ENCODE measurements at places on chromosomes 3 and 15.
A peak's percentile ranks its signal among the peaks of the same experiment; 100 is the strongest.

DNA sequence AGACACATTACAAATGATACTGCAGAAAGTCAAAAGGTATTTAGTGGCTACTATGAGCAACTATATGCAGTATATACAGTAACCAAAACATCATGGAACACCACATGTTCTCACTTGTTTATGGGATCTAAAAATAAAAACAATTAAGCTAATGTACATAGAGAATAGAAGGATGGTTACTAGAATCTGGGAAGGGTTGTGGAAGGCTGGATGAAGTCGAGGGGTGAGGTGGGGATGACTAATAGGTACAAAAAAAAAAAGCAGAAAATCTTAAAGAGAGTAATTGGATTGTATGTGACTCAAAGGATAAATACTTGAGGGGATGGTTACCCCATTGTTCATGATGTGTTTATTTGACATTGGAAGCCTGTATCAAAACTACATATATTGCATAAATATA lies 848.8 kb upstream of the GBE1 start:
- DNase-seq, result no peak

DNA sequence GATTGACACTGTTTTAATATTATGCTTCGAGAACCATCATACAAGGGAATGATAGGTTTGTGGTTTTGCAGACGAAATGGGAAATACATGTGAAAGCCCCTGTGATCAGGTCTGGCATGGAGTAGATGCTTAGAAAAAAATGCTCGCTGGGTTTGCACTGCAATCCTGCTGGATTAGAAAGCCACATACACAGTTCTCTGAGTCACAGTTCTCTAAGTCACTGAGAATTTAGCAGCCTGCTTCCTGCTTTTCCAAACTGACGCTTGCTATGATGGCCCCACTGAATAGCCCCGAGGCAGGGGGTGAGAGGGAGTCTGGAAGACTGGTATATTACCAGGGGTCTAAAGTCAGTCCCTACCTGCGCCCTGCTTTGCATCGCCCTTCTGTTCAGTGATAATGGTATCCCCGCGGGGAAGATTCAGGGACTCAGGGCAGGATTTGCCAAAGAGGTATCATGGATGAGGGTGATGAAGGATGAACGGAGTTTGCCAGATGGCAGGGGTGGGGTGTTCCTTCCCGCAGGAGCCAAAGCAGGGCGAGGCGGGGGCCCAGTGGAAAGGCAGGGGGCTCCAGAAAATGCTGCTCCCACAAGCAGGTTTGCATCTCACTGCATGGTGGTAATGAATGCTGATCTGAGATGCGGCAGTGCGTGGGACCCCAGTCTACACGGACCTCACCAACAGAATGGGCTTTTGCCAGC lies 82.3 kb downstream of the IQSEC1 start:
- DNase-seq, result no peak

DNA sequence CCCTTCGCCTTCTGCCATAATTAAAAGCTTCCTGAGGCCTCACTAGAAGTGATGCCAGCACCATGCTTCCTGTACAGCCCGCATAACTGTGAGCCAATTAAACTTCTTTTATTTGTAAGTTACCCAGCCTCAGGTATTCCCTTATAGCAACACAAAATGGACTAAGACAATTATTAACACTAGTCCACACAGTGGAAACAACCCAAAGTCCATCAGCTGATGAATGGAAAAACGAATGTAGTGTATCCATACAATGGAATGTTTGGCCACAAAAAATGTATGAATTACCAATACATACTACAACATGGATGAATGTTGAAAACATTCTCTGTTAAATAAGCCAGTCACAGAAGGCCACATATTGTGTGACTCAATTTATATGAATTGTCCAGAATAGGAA lies 22.5 kb upstream of the CTXND1 start:
- DNase-seq, result no peak

GRCh38 chr3:4772171-4772804 lies 206.9 kb upstream of the BHLHE40 start:
- no peak for DNase-seq

- no peak for DNase-seq
Observed at GRCh38 chr15:90344662-90345061, 7.4 kb upstream of the ZNF774 start.

DNA sequence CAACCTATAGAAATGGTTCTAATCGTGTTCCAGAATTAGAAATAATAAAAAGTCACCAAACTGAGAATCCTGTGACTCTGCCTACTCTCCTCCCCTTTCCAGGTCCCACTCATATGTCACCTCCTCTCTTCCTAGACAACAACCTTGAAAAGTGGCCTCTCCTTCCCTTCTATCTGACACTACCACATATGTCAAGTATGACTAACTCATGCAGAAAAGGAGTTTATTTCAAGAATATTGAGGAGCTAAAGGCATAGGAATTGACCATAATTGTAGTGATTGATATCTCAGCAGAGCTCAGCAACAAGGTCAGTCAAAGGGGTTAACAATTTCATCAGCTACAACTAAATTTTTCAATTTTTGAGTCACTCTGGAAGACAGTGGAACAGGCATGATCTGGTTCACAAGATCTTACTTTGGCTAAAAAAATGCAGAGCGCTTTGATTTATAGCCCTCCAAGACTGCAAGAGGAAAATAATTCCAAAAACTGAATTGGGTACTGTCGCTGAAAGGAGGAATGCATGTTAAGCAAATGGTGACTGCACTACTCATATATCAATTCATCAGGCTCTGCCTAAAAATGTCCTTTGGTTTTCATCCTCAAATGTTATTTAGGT lies 160.6 kb upstream of the ARHGEF26 start:
- no peak for DNase-seq

GRCh38 chr15:41849204-41849603 lies 10.6 kb downstream of the PLA2G4B start:
- no peak for DNase-seq

DNA sequence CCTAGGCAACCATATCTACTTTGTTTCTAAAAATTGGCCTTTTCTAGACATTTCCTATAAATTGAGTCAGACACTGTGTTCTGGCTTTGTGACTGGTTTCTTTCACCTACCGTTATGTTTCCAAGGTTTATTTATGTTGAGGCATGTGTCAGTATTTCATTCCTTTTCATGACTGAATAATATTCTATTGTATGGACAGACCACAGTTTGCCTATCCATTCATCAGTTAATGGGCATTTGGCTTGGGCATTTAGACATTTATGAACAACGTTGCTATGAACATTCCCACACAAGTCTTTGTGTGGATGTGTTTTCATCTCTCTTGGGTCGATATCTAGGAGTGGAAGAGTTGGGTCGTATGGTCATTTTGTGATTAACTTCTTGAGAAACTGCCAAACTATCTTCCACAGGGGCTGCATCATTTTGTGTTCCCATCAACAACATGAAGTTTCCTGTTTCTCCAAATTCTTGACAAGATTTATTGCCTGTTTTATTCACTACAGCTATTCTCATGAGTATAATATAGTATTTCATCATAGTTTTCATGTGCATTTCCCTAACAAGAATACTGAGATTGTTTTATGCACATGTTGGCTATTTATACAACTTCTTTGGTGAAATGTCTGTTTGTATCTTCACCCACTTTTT lies 3.5 kb upstream of the EFCC1 start:
- no peak for DNase-seq

DNA sequence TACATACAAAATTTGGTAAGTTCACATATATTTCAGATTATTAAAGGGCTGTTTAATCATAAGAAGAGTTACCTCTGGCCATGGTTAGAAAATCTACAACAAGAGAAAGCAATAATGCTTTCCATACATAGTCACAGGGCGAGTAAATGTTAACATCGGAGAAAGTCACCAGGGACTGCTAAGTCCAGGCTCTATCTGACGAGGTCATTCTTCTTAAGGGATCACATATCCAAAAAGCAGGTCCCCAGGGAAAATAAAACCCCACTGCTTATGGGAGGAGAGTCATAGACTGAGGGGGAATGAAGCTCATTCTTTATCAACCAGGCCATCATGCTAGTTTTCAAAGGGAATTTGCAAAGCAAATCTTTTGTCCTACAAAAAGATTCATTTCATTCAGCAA lies 3.1 kb downstream of the PCYT1A start:
- DNase-seq, result no peak

GRCh38 chr15:91553196-91553854 lies 300.2 kb upstream of the SLCO3A1 start:
- peak; percentile 74 for DNase-seq

DNA sequence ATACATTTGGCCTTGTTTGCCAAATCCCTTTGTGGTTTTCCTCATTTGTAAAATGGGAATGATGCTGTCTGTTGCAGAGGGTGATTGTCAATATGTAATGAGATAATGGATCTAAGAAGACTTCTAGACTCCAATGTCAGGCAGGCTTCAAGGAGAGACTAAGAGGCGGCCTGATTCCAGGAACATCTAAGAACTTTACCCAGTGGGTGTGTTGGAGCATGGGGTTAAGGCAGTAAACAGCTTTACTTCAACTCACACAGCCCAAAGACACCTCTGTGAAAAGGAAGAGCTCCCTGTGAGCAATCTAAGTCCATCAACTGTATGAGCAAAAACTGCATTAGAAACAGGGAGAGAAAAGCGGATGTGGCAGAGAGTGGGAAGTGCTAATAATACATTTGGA lies 560.6 kb downstream of the PDCD6IP start:
- DNase-seq, result no peak

DNA sequence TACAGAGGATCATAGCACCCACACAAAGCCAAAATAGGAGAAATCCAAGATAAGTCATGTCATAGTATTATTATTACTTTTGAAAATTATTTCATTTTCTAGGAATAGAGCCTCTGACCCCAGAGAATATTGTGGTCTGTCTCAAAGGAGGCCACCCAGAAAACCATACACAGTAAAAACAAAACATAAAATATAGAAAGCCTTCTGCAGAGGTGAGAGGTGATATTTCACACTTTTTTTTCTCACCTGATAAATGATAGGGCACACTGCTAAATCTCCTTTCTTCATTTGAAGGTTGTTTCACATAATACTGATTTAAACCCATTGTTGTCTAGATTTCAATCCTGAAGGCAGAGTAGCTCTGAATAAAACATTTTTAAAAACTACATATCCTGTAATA lies 7.0 kb upstream of the CMC1 start:
- no peak for DNase-seq

DNA sequence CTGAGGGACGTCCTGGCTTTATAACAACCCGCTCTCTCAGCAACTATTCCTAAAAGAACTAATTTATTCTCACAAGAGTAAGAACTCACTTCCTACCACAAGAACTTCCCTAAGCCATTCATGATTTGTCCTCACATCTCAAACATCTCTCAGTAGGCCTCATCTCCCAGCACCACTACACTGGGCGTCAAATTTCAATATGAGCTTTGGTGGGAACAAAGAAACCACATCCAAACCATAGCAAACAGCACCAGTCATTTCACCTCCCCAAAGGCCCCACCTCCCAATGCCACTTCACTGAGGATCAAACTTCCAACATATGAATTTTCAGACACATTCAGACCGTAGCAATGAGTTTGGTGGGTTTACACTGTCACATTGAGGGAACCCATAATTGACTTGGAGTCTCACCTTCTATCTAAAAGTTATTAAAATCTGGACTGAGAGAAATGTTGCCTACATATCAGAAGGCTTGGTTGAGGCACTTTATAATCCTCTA lies 116.4 kb upstream of the AGBL1 start:
- DNase-seq, result no peak

DNA sequence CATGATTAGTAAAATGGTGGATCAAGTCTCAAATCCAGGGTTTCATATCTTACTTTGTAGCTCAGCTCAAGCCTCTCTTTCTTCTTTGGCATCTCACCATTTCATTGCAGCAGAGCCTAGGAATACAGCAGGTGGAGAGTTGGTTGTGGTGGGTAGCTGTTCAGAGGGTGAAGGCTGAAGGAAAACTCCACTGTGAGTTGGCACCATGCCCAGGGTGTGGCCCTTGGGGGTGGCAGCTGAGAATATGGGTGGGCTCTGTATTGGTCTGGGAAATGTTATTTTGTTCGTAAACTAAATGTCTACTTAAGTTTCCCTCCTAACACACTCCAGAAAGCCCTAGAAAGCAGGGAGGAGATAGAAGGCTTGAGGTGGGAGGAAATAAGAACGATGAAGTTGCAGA lies 1.7 kb upstream of the MAP1A start:
- no peak for DNase-seq

DNA sequence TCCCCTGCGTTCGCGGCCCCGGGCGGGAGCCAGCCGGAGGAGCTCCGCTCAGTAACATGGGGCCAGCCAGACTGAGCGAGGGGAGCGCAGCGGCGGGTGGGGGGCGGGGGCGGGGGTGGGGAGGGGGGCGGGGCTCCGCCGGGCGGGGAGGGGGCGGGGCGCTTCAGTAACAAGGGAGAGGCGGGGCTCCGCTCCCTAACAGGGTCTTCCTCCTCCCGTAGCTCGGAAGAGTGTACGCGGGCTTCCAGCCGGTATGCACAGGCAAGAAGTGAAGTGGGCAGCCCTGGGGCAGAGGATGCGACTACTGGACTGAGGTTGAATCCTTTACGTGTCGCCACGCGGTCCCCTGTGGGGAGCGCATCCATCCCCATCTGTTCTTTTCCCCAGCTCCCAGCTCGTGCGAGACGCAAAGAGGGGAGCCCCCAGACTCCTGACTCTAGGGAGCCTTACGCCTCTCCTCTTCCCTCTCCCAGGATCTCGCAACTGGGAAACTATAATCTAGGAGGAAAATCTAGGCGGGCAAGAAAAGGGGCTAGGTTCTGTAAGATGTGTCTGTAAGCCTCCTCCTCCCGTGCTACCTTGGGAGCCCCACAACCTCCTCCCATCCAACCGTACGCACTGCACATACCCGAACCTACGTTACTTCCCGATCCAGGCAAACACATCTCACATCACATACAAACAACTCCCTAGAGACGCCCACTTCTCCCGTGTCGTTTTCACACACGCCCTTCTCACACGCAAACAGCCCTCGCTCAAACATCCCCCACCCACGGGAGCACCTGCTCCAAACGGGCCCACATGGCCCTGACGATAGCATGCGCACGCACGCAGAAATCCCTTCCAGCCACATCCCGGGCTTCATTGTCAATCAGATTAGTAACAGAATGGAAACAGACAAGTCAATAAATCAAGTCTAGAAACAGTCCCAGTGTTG lies at the start of gene SHF:
TSS of gene SHF (minus strand) at position 73 of the 937 bp plus-strand sequence. CDS start at position 58, 15 bp downstream.
- DNase-seq, result peak; percentile 59

GRCh38 chr3:110504901-110505300 lies 566.7 kb upstream of the NECTIN3 start:
- no peak for DNase-seq

- DNase-seq, result no peak
Observed at GRCh38 chr3:44048196-44048924, 193.3 kb upstream of the TOPAZ1 start.

- no peak for DNase-seq
Observed at GRCh38 chr3:143924522-143925285, 46.9 kb upstream of the DIPK2A start.
